ENCODE measurements at places on chromosomes 5 and 9.

DNA sequence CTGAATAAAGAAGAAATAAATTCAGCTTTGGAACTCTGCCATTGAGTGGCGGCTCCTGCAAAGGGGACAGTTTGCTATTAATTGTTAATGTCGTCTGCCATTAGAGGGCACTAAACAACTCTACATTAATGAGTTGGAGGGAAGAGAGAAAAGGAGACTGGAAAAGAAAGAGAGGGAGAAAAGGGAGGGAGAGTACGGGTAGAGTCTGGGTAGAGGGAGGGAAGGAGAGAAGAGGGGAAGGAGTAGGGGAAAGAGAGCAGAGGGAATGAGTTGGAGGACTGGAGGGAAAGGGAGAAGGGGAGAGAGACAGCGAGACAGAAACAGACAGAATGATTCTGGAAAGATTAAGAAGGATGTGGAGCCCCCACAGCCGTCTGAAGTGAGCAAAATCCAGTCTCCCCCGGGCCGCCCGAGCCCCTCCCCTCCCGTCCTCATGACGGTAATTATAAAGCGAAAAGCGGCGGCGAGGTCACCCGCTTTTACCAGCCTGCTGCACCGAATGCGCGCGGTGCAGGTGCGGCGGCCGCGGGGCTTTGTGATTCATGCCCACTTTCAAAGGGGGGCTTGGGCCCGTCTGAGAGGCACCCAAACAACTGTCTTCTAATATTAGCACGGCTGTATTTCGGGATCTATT lies 1.9 kb upstream of the FST start:
- DNase-seq = peak; percentile 56

- no peak for DNase-seq
Observed at GRCh38 chr9:69379270-69379982, 54.4 kb downstream of the ENTREP1 start.

GRCh38 chr5:171537923-171538537 lies 118.6 kb downstream of the FGF18 start:
- DNase-seq = no peak

DNA sequence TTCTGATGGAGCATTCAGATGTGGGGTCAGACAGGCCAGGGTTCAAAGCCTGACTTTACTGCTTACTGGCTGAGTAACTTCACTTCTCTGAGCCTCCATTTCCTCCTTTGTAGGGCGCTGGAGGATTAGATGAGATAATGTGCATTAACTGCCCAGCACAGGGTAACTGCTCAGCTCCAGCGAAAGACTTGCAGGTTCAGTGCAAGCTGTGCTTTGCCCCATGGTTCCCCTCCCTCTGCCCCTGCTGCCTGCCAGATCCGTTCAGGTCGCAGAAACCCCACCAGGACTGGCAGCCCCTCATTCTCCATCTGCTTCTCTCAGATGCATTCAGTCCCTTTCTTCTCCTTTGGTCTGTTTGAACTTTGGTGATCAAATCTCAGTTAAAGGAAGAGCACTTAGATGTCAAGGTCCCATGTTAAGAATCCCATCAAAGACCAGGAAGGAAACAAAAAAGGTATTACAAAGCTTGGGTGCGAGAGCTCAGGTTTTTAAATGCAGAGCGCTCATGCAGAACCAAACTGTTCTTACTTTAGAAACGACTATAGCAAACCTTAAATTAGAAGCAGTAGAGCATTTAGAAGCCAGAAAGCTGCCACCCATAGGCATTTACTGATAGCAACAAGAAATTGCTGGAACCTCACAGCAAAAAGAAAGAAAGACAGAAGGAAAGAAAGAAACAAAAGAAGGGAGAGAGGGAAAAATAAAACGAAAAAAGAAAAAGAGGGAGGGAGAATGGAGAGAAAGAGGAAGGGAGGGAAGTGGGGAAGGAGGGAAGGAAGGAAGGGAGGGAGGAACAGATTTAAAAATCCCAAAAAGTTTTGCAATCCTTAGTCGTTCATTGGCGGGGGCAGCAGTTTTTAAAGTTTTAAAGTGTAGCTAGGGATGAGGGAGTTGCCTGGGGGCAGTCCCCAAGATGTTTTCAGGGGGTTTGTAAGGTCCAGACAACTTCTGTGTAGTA lies 23.5 kb downstream of the AFAP1L1 start:
- DNase-seq = no peak

DNA sequence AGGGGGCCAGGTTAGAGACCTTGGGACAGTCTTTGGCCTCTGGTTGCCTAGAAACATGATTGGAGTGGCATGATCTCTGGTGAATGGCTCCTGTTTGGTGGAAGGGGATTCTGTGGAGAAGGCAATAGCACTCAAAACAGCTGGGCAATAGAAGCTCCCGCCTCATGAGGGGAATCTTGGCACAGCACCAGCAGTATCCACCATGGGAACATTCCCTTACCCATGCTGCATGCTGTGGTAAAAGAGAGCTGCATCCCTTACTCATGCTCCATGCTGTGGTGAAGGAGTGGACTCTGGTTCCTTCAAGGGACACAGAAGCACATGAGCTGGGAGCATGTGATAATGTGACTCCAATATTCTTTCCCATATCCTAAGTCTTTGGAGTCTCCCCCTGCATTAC lies 160.6 kb downstream of the PJA2 start:
- no peak for DNase-seq

DNA sequence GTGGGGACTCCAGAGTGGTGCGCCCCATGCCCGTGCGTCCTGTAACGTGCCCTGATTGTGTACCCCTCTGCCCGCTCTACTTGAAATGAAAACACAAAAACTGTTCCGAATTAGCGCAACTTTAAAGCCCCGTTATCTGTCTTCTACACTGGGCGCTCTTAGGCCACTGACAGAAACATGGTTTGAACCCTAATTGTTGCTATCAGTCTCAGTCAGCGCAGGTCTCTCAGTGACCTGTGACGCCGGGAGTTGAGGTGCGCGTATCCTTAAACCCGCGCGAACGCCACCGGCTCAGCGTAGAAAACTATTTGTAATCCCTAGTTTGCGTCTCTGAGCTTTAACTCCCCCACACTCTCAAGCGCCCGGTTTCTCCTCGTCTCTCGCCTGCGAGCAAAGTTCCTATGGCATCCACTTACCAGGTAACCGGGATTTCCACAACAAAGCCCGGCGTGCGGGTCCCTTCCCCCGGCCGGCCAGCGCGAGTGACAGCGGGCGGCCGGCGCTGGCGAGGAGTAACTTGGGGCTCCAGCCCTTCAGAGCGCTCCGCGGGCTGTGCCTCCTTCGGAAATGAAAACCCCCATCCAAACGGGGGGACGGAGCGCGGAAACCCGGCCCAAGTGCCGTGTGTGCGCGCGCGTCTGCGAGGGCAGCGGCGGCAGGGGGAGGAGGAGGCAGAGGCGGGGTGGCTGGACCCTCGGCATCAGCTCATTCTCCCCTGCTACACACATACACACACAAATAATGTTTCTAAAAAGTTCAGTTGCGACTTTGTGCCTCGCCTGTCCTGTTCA lies 668 bp downstream of the GLIS3 start:
- peak; percentile 8 for DNase-seq

GRCh38 chr9:133917375-133917774 lies 74.7 kb downstream of the VAV2 start:
- DNase-seq = no peak

DNA sequence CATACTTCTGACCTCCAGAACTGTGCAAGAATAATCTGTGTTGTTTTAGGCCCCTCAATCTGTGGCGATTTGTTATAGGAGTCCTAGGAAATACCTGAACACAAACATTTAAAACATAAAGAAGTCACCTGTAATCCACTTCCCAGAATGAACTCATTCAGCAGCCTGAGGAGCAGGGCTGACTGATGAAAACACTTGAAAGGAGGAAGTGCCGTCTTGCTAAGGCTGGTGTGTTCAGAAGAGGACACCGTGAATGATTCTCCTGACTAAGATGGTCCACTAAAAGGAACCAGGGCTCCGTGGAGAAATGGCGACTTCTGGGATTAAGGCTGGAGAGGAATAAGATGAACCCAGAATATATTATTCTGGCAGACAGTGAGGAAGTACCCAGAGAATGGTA lies 18.7 kb upstream of the MARCHF6 start:
- no peak for DNase-seq

- DNase-seq = no peak
Observed at GRCh38 chr9:121322037-121322736, 47.9 kb downstream of the STOM start.

- no peak for DNase-seq
Observed at GRCh38 chr5:95035891-95036685, 248.8 kb downstream of the MCTP1 start.

- DNase-seq = no peak
Observed at GRCh38 chr5:36363101-36363500, 61.4 kb upstream of the RANBP3L start.

- no peak for DNase-seq
Observed at GRCh38 chr9:128765499-128765898, 6.2 kb downstream of the ZER1 start.
